ENCODE measurements at places on chromosomes 12 and 14.

DNA sequence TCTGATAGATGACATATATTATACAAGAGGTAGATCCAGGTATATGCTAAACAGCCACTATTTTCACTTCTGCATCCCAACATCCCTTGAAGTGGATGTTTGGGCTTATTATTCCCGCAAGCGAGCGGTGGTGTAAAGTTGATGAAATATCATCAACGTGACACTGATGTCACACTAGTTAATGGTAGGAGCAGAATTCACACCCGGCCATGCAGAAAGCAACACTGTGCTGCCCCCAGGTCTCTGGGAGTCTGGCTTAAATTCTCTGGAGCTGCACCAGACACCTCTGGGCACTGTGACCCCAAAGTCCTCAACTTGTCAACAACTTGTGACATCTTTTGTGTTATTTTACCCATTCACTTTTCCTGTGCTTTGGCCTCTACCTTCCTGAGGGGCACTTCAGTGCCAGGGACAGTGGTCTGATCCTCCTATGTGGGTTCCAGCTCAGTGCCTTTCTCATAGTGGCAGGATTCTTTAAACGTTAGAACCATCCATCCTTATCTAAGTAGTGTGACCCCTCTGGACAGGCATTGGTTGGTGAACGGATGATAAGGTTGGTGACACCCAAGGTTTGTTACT lies 952 bp downstream of the DRAM1 start:
- no peak for DNase-seq

- no peak for DNase-seq
Measured at GRCh38 chr12:17571047-17571446, 518.9 kb downstream of the RERGL start.

DNA sequence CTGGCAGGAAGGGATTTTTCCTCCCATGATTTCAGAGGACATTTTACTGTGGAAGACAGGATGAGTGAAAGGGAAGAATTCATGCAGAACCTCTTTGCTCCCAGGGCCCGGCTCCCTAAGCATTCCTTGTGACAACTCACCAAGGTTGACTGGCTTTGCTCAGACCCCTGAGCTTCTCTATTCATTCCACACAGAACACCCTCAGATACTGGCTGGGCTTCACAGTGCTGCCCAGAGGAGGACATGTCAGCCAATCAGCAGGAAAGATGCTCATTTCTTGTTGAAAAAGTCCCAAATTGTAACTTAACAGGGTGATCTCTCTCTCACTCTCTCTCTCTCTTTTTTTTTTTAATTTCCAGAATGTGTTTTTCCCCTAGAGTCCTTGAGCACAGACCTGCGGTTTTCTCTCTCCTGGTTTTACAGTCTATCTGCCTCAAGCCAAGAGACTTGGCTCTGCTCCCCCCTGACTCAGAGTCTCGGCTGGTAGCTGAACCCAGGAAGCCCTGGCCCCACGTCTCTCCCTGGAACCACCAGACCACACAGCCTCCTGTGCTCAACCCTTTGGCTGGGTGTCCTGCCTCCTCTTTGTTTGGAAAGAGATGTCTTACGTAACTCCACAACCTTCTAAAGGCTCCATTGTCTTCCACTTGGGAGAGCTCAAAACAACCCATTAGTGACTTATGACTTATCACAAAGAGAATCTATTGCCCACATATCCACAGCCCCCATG lies 43.9 kb downstream of the SSPN start:
- DNase-seq: no peak

DNA sequence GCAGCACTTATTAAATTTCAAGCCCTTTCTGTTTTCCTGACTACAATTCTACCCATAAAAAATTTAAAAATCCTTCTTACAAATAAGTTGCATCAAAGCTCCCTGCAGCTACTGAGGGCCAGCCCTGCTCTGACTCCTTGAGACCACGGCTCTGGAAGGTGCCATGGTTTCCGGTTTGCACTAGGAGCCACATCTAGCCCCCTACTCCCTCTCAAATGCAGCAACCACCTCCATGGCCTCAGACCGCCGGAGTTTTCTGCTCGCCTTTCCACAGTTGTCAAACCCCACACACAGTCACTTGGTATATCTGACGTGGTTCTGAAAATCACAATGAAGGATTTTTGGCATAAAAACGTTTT lies 30.1 kb downstream of the P2RX4 start:
- no peak for DNase-seq

- no peak for DNase-seq
Measured at GRCh38 chr14:38880643-38881524, 222.2 kb downstream of the SEC23A start.

- DNase-seq: peak; percentile 32
Measured at GRCh38 chr12:50101663-50102062, 2.1 kb upstream of the GPD1 start.

DNA sequence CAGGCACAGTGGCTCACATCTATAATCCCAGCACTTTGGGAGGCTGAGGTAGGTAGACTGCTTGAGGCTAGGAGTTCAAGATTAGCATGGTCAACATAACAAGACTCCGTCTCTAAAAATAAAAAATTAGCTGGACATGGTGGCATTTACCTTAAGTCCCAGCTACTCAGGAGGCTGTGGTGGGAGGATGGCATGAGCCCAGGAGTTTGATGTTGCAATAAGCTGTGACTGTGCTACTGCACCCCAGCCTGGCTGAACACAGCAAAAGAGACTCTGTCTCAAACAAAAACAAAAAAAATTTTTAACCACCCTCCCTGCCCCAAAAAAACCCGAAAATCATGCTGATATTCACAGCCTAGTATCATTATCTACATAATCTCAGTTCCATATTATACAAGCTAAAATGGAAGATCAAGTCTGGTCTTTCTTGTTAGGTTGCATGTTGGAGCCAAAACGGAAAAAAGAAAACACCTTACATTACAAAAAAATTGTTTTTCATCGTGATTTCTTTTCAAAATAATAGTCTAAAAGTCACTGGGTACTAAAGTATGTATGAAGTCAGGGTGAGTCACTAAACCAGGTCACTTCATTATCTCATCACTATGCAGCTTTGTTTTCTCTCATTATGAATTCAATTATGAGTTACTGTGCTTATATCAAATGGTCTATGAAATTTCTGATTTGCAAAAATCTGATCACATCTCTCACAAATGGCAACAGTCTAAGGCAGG lies 13.8 kb downstream of the GXYLT1 start:
- no peak for DNase-seq

DNA sequence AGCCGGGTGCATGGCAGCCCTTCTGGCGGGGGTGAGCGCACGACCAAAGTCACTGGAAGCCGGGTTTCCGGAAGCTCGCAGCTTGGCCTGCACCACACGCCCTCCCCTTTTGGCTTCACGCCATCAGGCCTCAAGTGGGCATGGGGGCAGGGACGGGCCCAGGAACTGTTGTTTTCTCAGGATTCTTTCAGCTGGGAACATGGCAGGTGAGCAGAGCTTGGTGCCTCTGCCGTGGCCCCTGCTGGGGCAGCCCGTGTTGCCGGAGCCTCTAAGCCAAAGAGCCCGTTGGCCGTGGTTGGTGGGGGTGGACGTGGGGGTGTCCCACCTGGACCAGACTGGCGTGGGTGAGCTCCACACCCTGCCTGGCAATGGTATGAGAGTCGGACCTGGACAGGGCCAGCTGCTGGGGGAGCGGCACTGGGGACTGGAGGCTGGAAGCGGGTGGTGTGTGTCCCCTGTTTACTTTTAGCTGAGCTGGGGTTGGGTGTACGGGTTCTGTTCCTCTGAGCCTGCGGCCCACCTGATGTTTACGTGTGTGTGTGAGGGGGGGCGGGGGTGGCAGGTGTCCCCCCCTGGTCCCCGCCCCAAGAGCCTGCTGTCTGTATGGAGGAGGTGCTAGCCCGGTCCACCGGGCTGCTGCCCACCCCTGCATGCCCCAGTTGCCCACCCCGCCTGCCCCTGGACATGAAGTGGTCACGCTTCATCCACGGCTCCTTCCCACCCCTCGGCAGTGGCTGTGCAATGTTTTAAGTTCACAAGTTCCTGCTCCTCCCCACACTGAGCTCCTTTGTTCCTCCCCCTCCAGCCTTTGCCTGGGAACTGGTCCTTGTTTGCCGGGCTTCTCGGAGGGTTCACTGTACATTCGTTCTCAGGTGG lies 28.7 kb upstream of the PLD4 start:
- no peak for DNase-seq

DNA sequence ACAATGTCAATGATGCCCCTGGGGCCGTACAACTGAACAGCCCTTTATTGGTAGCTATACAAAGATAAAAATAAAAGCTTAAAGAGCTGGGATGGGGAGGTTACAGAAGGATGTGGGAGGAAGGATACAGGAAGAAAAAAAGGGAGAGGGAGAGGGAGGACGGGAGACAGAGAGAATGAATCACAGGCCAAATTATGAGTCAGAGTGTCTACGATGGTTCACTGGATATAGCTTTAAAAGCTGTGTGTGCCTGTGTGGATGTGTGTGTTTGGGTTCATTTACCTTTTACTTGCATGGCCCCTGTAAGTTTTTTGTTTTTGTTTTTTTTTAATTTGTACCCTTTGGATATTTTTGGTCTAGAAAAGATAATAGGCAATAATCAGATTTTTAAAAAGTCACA lies 111.9 kb downstream of the CCDC60 start:
- no peak for DNase-seq

GRCh38 chr12:124242529-124243065 lies 52.3 kb upstream of the RFLNA start:
- no peak for DNase-seq

- no peak for DNase-seq
Measured at GRCh38 chr14:63288853-63289252, 29.9 kb downstream of the GPHB5 start.

GRCh38 chr12:123384318-123384993 lies 524 bp downstream of the KMT5A start:
- DNase-seq: peak; percentile 22

- peak; percentile 92 for DNase-seq
Measured at GRCh38 chr12:53115112-53115890, 12.0 kb downstream of the SOAT2 start.

DNA sequence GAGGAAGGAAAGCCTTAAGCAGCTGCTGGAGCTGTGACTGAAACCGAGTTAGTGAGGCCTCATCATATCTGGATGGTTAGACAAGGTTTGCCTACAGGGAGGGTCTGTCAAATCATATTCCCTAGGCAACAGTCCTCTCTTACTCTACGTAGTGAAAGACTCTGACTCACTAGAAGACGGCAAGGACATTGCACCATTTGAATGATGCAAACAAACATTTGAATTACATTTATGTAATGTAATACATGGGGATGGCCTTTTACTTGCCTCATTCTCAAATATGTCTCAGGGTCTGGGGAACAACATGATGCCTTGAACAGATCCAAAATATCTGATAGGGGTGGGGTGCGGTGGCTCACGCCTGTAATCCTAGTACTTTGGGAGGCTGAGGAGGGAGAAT lies 29.8 kb upstream of the STRAP start:
- DNase-seq: no peak

DNA sequence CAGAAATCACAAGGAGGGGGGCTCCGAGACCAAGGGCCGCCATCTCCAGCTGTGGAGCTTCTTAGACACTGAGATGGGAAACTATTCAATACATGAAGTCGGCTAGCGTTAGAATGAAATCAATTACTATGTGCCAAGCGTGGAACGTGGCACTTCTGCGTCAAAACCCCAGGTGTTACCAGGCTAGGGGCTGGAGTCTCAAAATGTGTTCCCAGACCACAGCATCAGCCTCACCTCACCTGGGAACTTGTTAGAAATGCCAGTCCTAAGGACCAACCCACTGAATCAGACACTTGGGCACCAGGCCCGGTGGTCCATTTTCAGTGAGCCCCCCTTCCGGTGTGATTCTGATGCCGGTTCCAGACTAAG lies 5.0 kb upstream of the SETD1B start:
- DNase-seq: no peak

GRCh38 chr14:61641914-61642613 lies 53.2 kb upstream of the HIF1A start:
- DNase-seq: no peak

GRCh38 chr12:15227004-15227679 lies 5.9 kb upstream of the RERG start:
- DNase-seq: peak; percentile 47

- no peak for DNase-seq
Measured at GRCh38 chr14:80426683-80427082, 215.4 kb upstream of the DIO2 start.

- no peak for DNase-seq
Measured at GRCh38 chr14:35956376-35957085, 130.4 kb downstream of the BRMS1L start.

GRCh38 chr12:57741844-57742738 lies 2.7 kb upstream of the TSPAN31 start:
- peak; percentile 46 for DNase-seq

DNA sequence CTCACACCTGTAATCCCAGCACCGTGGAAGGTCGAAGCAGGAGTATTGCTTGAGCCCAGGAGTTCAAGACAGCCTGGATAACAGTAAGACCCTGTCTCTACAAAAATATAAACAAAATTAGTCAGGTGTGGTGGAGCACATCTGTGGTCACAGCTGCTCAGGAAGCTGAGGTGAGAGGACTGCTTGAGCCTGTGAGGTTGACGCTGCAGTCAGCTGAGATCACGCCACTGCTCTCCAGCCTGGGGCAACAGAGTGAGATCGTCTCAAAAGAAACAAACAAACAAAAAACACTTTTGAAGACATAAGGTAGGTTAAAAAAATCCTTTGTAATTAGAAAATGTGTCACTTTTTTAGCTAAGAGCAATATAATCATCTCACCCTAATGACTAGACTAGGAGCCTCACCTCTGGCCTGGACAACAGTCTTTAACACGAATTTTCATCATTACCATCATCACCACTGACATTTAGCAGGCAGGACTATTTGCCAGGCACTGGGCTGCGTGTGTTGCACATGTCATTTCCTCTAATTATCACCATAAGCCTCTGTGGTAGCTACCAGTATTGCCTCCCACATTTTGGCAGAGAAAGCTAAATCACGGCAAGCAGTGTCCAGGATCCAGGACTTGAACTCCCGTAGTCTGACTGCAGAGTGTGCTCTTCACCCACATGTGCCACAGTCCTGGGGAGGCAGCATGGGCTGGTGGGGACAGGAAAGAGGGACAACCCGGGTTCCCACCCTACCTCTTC lies 4.6 kb upstream of the SYCP3 start:
- DNase-seq: no peak

- DNase-seq: no peak
Measured at GRCh38 chr14:24311837-24312615, 724 bp downstream of the LTB4R start.

DNA sequence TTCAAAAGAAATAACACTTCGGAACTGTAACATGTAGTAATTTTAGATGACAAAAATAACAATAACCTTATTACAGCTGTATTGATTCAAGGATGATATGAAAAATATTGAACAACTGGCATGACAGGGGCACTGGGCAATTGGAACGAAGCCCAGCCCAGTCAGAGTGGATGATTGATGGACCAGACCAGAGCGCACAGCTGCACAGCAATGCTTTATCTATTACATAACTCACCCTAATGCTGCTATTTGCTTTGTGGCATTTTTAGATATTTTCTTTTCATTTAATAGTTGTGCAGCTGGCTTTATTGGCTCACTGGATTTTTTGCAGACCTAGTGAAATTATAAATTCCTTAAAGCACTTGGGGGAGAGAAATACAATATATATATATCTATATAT lies 26.9 kb upstream of the FERMT2 start:
- DNase-seq: no peak

GRCh38 chr14:34172550-34173368 lies 221.9 kb upstream of the EGLN3 start:
- DNase-seq: no peak
